Choroid plexus epithelial cell (primary cell): ENCODE measurements at places on chromosomes 12 and 14.
A peak's percentile ranks its signal among the peaks of the same experiment; 100 is the strongest.

GRCh38 chr12:75943730-75944096 is 87.9 kb downstream of the PHLDA1 start:
- peak; percentile 43 for DNase-seq

DNA sequence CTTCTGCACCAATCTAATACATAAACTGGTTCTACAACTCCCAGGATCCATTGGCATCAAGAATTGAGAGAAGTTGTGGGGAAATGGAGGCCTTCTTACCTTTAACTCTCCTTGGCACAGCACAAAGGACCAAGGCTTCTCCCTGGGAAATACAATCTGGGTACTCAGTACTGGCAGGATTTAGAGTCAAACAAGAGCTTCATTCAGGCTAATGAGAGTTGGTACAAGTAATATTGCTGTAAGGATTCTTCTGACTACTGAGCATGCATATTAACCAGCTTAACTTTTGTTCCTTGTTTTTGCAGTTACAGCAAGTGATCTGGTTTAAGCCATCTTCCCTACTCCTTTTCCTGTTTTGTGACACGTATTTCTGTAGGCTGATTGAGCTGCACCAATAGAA is 76.2 kb upstream of the FERMT2 start:
- DNase-seq: no peak

GRCh38 chr14:51507511-51507905 is 144.2 kb upstream of the FRMD6 start:
- DNase-seq: peak; percentile 23

DNA sequence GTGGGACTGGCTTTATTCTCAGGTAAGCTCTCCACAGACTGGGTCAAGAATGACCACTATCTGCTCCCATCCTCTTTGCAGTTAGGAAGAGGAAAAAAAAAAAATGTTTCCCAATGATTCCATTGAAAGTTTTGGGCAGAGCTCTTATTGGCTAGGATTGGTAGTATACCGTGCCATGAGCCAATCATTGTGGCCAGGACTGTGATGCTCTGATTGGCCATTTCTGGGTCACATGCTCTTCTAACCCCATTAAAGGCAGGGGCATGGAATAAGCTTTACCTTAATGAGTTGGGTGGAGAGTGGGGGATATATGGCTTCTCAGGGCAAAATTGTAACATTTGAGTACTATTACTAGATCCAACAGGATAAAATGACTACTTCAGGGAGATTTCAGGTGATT is 49.4 kb upstream of the WSCD2 start:
- no peak for DNase-seq

- DNase-seq: no peak
Measured at GRCh38 chr14:91125271-91125660, 11.4 kb downstream of the DGLUCY start.

DNA sequence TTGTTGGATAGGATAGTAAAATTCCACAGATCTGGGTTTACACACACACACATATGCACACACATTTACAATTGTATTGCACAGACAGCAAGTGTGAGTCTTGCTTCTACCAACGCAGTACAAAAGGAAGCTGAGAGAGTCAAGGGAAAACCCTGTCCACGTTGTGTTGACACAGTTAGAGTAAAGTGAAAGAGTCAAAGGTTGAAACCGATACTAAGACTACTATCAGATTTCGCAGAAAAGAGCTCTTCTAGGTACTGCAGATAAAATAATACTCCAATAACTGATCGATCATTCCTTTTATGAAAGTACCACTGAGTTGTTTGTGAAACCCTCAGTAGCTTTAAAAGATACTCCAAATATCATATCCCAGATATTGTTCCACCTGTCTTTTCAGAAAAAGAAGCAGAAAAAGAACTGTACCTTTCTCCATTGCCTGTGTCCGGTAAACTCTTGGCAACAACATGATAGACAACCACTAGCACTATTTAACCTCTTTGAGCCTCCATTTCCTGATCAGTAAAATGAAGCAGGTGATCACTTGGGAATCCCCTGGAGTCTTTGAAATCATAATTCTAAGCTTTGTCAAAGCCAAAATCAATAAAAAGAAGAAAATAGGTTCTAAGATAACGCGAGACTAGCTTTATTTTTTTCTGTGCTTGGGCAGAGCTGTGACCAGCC is 224.6 kb upstream of the FOXN3 start:
- DNase-seq: no peak

DNA sequence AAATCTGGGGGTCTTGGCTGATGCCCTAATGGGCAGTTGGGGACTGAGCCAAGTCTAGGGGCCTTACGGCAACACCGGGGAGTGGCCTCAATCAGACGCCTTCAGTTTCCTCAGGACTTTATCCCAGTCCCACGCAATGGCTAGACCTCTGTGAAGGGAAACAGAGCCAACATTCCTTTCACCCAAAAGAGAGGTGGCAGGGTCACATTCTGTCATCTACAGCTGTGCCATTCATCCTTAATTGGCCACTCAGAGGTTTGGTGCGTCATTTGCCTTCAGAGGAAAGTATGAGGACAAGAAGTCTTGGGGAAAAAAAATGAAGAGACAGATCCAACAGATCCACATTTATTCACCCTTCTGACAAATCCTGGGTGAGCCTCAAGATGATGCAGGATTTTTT is 166.9 kb upstream of the AVPR1A start:
- DNase-seq: no peak

DNA sequence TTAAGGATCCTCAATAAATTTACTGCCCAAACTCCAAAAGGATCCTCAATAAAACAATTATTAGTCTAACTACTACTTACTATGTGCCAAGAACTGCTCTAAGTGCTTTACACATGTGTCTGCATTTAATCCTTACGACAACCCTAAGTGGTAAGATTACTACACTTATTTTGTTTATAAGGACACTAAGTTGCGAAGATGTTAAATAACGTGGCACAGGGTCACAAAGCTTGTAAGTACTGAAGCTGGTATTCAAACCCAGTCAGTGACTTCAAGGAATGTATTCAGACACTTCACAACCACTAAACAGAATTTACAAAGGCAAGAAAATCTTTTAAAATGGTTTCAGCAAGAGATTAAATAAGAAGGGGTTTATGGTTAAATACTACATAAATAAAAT is 13.0 kb downstream of the FERMT2 start:
- DNase-seq: no peak

GRCh38 chr14:105532735-105533141 is 6.4 kb downstream of the TMEM121 start:
- peak; percentile 34 for DNase-seq

DNA sequence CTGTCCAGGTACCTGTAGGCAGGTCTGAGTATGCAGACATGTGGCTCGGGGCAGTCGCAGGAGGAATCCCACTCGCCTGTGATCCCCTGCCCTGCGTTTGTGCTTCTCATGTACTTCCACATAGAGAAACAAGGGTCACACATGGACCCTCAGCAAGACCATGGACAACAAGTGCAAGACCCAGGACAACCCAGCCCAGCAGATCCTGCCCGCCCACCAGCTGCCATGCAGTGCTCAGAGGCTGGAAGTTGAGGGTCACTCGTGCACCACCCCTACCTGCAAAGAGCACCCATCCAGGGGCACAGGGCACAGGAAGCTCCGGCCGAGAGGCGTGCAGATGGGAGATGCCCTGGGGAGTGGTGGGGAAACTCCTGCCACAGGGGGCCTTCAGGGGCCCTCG is 67.5 kb upstream of the C14orf180 start:
- no peak for DNase-seq

- no peak for DNase-seq
Measured at GRCh38 chr12:10369557-10370415, 20.1 kb downstream of the KLRK1 start.

DNA sequence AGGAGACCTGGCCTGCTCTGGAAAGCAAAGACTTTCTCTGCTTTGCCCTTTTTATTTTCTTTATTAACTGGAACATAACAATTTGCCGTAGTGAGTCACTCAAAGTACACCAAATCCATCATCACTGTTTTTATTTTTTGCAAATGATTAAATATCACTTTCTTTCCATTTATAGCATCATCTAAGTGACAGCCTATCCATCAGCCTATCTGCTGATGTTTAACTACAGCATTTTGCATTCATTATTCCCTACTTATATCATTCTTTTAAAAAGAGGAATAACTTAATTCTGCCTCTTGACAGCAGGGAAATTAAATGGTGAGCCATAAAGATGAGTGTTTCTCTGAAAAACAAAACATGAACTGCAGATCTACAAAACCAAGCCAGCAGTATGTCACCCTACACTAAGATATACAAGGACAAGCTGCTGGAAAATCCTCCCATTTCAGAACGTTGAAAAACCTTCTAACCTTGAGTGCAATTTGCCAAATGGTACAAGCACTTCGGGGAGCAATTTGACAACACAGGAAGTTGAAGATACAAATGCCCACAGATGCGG is 821.3 kb upstream of the TMEM132C start:
- DNase-seq: no peak

DNA sequence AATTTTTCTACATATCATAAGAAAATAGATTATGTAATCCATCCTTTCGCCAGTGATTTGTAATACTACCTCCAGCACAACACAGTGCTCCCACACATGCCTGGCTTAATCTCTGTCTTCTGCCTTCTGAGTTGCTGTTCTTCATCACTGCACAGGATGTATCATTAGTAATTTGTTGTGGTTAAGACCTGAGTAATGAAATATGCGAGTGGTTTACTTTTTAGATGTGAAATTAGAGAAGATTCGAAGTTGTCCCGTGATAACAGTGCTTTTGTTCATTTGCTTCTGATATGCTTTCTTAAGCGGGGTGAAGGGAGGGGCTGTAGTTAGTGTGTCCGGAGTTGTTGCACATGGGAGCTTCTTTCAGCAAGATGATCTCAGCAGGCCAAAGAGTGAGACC is 18.1 kb downstream of the KRT85 start:
- DNase-seq: peak; percentile 35

DNA sequence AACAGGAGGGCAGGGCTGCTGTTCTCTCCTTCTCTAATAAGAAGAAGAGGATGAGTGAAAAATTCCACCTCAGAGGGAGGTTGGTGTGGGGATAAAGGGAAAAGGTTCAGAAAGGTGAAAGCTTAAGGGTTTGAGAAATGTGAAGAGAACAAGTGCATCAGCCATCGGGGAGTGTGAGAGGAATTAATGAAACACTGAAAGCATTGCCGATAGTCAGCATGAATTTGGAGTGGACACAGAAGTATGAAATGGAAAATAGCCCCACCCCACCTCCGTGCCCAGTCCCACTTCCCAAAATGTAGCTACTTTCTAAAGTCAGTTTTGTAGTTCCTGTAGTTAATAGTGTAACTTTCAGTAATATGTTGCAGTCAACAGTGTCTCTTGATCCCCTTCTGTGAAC is 33.4 kb downstream of the DIP2B start:
- no peak for DNase-seq

DNA sequence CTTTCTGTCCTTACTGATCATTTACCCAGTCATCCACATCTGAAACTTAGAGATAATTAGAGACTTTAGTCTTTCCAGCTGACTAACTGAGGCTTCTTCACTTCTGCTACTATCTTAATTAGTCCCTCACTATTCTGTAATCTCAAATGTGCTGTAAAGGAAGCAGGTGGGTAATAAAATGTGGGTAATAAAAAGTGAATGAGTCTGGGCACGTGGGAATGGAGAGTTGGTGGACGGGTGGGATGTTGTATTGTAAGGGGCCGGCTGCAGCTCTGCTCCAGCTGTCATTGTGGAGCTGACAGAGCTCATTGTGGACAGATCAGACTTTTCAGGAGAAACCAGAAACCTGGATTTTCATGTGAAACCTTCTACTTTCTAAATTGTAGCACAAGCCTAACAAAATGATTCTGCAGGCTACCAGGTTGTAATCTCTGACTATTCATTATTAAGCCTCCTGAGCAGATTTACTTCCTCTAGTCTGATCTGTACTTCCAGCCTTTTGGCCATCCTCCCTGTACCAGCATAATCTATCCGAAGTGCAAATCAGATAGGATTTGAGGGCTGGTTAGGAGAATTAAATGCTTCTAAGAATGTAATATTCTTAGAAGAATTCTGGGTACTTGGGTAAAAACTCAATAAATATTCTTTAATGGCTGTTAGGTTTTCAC is 42.0 kb upstream of the BMAL2 start:
- DNase-seq: no peak

- no peak for DNase-seq
Measured at GRCh38 chr12:9776781-9777180, 16.1 kb upstream of the CD69 start.

DNA sequence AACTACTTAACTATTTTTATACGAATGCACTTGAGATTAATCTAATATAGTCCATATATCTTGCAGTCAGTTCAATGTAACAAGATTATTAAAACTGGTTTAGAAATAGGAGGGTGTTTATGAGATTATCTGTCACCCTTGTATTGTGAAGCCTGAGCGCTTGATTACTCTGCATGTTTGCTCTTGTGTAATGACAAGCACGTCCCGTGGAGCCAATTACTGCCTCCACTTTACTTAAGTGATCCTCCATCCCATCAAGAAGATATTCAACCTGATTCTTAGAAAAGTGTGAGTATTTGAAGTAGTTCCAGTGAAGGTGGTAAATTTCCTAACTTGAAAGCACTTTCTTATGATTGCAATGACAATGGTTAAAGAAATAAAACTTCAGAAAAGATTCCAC is 415.2 kb upstream of the GARIN6 start:
- DNase-seq: no peak

GRCh38 chr12:75613981-75614380 is 102.6 kb upstream of the KRR1 start:
- no peak for DNase-seq

GRCh38 chr12:45478931-45479330 is 250.6 kb upstream of the ARID2 start:
- DNase-seq: no peak

DNA sequence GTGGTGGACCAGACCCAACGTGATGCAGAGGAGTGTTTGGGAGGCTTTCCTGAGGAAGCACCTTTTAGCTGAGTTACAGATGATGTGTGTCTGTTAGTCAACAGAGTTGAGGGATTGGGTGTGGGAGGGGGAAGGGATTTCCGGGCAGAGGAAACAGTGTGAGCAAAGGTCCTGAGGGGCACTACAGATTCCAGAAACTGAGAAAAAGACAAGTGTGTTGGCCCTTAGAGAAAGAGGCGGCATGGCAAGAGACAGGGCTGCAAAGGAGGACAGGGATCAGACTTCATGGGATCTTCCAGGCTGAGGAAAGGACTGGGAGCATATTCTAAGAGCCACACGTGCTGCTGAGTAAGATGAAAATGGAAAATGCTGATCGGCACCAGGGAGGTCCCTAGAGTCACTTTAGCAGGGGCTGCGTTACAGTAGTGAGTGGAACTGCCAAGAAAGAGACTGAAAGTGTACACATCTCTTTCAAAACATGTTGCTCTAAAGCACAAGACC is 9.4 kb upstream of the RPS6KL1 start:
- no peak for DNase-seq

DNA sequence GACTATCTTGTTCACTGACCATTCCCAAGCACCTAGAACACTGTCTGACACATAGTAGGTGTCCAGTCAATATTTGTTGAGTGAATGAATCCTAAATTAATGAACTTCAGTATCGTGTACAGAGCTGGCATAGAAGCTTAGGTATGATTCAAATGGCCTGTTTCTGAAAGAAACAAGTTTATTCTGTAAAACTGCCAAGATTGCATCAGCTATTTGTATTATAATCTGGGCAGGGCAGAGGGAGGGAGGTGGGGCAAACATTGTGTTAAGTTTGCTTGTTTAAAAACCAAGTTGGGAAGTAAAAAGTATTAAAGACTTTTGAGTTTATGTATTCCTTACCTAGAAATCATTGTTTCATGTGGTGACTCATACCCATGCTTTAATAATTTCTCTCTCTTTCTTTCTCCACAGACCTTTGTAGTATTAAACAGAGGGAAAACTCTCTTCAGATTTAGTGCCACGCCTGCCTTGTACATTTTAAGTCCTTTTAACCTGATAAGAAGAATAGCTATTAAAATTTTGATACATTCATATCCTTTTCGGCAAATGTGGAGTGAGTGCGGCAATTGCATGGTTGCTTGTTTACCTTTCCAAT is 92.8 kb downstream of the SCN8A start:
- DNase-seq: peak; percentile 37

- DNase-seq: no peak
Measured at GRCh38 chr12:70241845-70242244, 1.4 kb upstream of the CNOT2 start.
